ENCODE measurements at places on chromosomes 1 and 21.

DNA sequence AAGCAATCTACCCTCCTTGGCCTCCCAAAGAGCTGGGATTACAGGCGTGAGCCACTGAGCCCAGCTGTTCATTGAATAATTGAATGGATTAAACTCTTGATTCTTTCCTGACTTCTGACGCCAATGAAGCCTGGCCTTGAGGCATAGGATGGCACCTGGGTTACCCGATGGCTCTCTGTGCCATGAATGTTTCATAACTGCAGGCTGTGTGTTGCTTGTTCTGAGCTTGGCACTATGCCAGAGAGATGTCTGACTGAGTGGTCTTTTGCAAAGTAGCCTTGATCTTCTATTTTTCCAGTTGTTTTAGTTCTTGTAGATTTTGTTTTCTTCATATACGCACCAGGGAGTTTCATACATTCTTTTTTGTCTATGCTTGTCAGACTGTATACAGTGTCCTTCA, 38.5 kb upstream of the AK4 start:
- DNase-seq = no peak

DNA sequence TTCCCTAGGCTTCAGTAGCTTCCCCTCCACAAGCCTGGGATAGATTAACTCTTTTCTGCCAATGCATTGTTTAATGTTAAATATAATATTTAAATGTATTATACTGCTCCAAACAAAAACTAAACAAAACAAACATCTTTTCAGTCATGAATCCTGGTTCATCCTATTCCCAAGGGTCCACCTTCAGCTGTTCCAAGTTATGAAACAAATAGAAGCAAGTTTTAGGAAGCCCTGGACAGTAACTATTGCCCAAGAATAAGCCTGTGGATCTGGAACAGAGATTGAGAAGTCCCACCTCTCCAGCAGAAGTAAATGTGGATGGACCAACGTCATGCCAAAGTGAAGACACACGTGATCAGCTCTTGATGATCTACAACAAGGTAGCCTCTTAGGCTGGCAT, 408.1 kb downstream of the SETD4 start:
- no peak for DNase-seq

DNA sequence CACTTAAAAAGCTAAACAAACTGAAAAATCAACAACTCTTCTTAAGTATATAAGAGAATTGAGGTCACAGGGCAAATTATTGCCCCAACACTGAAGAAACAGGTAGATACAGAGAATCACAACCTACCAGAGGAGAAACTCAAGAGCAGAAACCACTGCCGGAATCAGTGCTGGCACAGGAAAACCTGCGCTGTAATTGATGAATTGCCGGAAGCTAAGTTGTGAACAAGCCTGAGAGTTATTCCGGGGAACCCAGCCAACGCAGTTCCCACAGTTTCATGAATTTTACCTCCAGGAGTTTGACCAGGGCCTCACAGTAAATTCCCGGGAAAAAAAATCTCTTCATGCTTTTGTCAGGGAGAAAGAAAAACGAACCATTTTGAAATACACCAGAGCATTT, 657.1 kb upstream of the BRINP3 start:
- DNase-seq = no peak

DNA sequence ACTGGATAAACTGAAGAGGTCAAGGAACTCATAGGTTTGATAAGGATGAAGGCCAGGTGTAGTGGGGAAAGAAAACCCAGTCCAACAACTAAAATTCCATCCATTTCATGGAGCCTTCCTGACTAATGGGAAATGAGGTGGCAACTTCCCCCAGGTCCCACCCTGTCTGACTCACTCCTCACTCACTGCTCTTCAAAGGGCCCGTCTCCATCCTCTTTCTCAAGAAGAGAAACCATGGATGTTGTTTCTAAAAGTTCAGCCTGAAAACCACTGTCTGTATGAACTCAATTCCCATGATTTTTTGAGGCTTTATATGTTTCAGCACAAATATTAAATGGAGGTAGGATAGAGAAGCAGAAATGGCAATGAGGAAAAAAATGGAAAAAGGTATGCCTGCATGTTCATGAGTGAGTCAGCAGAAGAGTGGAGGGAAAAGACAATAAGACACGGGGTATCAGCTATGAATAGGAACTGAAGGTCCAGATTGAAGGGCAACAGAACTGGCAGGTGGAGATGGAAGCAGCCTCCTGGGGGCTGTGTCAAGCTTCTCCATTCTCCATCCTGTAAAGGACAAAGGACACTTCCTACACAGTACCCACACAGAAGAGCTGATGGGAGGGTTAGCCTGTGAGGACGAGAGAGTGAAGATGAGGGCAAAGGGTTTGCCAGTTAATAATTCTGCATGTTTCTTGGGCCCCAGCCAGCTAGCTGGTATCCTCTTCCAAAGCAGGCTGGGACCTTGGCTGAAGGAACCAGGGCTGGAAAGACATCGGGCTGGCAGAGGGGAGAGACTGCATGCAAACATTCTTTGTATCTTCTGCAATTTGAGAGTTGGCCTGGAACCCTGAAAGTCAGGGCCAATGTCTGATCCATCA, 5.5 kb upstream of the ELOVL1 start:
- DNase-seq = no peak

GRCh38 chr1:5297180-5297885, 642.9 kb downstream of the AJAP1 start:
- peak; percentile 29 for DNase-seq

DNA sequence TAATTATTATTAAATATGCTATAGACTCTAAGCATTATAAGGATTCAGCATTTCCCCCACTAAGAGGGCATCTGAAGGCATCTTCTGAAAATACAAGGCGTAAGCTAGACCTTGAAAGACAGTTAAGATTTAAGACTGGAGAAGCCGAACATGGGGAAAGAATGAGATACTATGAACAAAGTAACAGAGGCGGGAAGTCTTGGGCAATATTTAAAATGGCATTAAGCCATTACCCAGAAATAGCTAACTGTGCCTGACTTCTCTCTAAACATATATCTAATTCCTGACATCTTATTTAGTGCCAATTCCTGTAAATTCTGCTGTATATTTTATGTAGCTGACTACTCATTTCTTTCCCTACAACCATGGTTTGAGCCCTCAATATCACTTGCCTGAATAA, 20.9 kb downstream of the DPH5 start:
- no peak for DNase-seq

DNA sequence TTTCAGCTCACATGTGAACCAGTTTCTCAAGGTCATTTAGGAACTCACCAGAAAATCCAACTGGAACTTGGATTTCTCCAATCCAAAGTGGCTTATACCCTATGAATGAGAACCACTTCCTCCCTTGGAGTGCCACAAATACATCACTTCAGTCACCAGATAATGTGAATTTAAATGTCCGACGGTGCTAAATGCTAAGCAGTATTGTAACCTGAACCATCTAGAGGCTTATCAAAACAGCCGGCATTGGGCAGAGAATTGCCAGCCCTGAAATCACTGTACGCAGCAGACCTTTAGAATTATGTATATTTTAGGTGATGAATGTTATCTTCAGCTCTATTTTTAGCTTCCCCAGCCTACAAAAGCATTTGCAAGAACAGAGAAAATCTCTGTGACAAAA, 76.8 kb upstream of the COX20 start:
- DNase-seq = no peak

DNA sequence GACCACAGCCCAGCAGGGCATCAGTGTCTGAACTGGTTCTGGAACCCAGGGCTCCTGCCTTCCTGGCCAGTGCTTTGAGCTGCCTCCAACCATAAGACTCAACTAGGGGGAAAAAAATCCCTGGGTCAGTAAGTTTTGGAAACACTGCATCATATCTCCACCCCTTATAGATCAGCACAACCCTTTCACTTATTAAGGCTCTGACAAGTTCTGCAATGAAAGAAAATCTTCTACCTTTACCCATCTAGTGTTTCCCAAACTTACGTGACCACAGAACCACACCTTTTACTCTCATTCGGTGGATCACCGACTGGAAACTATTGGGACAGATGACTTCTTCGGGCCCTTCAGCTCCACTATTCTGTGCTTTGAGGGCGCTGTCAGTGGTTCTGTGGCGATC, 78.4 kb upstream of the TMEM51 start:
- DNase-seq = no peak

GRCh38 chr1:30038134-30039025, 685.0 kb downstream of the MATN1 start:
- DNase-seq = no peak

GRCh38 chr1:58035523-58035922, 511.0 kb downstream of the OMA1 start:
- peak; percentile 26 for DNase-seq

- peak; percentile 76 for DNase-seq
These were observed 125.3 kb upstream of the NGF start for GRCh38 chr1:115463347-115463746.

DNA sequence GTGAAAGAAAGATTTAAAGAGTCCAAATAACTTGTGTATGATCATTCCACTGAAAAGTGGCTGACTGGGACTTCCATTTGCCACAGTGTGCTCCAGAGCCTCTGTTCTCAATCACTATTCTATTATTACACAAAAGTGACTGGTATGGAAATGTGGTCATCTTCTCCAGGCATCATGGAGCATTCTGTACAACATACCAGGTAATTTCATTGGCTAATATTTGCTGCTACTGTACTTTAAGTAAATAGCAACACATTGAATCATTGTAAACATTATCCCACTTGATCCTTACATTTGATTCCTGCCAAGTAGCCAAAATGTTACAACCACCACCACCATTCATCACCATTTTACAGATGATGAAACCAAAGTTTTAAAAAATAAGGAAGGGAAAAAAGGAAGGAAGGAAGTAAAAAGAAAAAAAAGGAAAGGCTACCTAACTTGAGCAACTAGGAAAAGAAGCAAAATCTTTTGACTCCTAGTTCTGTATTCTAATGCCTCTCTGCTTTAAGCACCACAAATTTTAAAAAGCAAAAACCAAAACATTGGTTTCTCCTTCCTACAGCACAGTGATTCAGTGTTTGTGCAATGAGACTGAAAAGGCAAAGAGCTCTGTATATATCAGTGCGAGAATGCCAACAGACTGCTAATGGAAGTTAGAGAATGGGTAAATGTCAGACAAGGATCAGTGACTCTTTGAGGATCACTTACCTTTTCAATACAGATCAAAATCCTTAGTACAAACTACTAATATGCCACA, 361.4 kb upstream of the PTBP2 start:
- DNase-seq = no peak

GRCh38 chr1:18546026-18546425, 65.3 kb downstream of the KLHDC7A start:
- DNase-seq = no peak

GRCh38 chr1:104019675-104020049, 270.0 kb downstream of the AMY1C start:
- DNase-seq = no peak

- no peak for DNase-seq
These were observed 19.8 kb upstream of the LBR start for GRCh38 chr1:225447650-225448089.

GRCh38 chr1:8185400-8185799, 132.5 kb upstream of the SLC45A1 start:
- DNase-seq = no peak

- DNase-seq = no peak
These were observed 146.4 kb upstream of the BEND5 start for GRCh38 chr1:48923116-48923515.

DNA sequence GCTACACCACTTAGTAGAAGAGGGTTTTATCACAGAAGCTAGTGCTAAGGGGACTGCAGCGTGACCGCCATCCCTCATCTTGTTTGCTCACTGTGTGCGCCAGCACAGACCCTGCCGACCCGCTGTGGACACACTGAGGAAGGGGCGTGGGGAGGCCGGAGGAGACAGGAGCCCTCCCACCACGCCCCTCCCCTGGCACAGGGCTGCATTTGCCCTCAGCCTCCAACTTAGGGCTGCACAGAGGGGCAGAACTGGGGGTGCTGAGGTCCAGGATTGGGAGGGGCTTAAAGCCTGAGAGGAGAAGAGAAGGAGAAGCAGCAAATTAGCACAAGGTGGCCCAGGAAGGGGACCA, 37.2 kb downstream of the RRP1 start:
- peak; percentile 70 for DNase-seq

GRCh38 chr1:84758968-84759491, 68.8 kb upstream of the SSX2IP start:
- peak; percentile 50 for DNase-seq

DNA sequence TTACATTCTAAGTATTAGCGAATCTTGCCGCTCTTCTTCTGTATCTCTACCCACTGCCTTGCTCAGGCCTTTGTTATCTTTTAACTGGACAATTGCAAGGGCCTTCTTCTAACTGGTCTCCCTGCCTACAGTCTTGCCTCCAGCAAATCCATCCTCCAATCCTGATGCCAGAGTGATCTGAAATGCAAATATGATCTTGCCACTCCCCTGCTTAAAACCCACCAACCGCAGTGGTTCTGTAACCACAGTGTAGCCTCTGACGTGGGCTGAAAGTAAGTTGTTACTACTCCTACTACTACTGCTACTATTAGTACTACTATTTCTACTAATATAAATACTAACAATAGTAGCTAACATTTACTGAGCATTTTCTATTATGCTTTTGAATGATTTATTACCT, 12.4 kb downstream of the MOV10 start:
- DNase-seq = no peak

GRCh38 chr1:175715742-175716141, 27.7 kb downstream of the TNR start:
- no peak for DNase-seq

- no peak for DNase-seq
These were observed at the start of gene YOD1 for GRCh38 chr1:207051191-207051943. Gene YOD1, minus strand, starts transcription at chr1:207051208. Its CDS starts 178 bp downstream, at chr1:207051030.

DNA sequence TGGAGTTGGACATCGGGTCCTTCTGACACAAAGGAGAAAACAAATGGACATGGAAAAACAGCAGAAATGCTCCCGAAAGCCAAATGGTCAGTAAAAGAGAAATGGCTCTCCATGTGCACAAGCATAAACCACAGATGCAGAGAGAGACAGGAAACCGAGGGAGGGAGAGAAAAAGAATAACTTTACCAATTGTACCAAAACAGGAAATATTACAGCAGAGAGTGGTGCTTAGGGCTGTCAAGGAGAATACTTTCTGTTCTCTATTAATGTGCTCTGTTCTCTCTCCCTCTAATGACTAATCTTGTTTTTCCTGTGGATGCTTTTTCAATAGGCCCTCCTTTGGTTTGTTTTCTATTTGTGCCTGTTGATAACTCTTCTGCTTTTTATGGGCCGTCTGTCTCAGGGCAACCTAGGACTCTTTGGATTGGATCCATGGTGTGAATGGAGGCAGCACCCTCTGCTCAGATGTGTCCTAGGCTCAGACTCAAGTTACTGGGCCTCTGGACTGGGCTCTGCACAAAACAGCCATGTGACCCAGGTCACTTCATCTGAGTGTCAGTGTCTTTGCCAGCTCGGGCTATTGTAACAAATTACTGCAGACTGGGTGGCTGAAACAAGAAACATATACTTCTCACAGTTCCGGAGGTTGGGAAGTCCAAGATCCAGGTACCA, 663.0 kb downstream of the NPHP4 start:
- no peak for DNase-seq

DNA sequence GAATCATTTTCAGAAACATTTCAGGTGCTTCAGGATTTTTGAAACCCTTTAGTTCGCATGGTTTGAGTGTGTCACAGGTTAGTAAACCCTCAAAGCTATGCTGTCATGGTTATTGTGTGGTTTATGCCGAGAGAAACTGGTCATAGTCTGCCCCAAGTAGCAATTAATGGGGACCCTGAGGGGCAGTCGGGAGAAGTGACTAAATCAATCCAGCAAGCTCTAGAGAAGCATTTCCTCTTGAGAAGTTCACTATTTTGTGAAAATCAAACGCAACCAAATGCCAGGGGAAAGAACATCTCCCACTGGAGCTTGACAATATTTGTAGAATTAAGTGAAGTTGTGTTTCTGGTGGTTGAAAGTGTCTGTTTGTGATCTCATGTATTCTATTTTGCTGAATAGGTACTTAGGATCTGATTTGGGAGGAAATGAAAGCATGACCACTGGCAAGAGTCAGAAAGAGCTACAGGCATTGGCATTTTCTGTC, 63.0 kb upstream of the BACH1 start:
- no peak for DNase-seq

Measured in NCI-H1417 (cell line).